Renal cortex interstitium (tissue), 15 donors: ENCODE measurements at places on chromosomes 13 and 19. TPM values are rescaled to one million over a fixed set of nuclear protein-coding genes. Genes with fewer than 3 reads are reported as not detected.

The SPACA4 gene
- 0.26 TPM for polyA plus RNA-seq

The NLRP5 gene
- polyA plus RNA-seq = not detected

The OR7A5 gene
- polyA plus RNA-seq = 0.03 TPM

The PRR36 gene
- polyA plus RNA-seq = 8.1 TPM

The LIM2 gene
- 0.30 TPM for polyA plus RNA-seq

The KASH5 gene
- polyA plus RNA-seq = 0.14 TPM

The TNFAIP8L1 gene
- 13.5 TPM for polyA plus RNA-seq

The FBXO27 gene
- polyA plus RNA-seq = 8.7 TPM

The SULT2B1 gene
- 0.62 TPM for polyA plus RNA-seq

The CDC16 gene
- 130 TPM for polyA plus RNA-seq

The IGFL3 gene
- not detected for polyA plus RNA-seq

The C19orf38 gene
- polyA plus RNA-seq = 2.0 TPM

The PDX1 gene
- not detected for polyA plus RNA-seq

The ZNF787 gene
- 10.7 TPM for polyA plus RNA-seq

The CYP4F12 gene
- polyA plus RNA-seq = 1.3 TPM

The ASPDH gene
- 7.0 TPM for polyA plus RNA-seq

The FLT1 gene
- 39.1 TPM for polyA plus RNA-seq

The RXFP2 gene
- 2.4 TPM for polyA plus RNA-seq

The C19orf81 gene
- 2.3 TPM for polyA plus RNA-seq

The IL4I1 gene
- 7.2 TPM for polyA plus RNA-seq

The PRR19 gene
- polyA plus RNA-seq = 1.4 TPM

The EID2B gene
- polyA plus RNA-seq = 4.4 TPM

The TJP3 gene
- 8.3 TPM for polyA plus RNA-seq

The ZFP82 gene
- 14.9 TPM for polyA plus RNA-seq

The LAIR2 gene
- not detected for polyA plus RNA-seq

The LRRC4B gene
- 13.8 TPM for polyA plus RNA-seq

The LYL1 gene
- 5.5 TPM for polyA plus RNA-seq

The CGB5 gene
- not detected for polyA plus RNA-seq

The ZNF738 gene
- polyA plus RNA-seq = 36.0 TPM

The C19orf67 gene
- polyA plus RNA-seq = not detected
